Caco-2 (cell line): ENCODE measurements at places on chromosomes 2 and 18.

DNA sequence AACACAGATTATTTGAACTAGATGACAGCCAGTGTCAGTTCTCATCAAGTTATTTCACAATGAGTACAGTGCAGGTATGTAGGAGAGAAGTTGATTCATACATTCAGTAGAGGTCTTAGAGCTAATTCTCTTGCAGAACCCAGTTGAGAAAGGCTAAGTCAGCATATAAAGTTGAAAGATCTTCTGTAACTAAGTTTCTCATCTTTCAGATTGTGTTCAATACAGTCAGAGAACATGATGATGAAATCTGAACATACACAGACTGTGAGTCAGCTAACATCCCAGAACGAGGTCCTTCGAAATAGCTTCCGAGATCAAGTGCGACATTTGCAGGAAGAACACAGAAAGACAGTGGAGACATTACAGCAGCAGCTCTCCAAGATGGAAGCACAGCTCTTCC is 41.9 kb upstream of the LIMS1 start:
- peak; percentile 30 for DNase-seq

DNA sequence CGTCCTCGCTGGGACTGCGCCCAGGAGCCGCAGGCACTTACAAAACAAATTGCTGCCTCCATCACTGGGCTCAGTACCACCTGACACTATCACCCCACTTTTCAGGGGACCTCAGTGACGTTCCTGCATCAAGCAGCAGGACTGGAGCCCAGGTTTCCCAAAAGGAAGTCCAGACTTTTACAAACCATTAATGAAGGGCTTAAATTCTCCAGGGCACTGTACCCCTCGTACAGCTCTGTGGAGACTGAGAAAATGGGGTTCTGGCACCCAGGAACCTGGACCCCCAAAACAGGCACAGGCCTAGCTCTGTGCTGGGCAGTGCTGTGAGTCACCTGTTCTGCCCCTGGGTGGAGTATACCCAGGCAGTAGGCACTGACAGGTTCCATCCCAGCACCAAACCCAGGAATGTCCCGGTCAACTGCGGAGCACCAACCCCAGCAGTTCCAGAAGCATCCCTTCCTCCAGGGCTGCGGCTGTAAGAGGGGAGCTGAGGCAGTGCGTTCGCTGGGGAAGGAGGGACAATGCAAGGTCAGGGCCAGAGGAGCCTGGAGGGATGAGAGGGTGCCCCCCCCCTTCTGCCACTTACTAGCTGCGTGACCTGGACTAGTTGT is 24.6 kb upstream of the NOTO start:
- DNase-seq = no peak

DNA sequence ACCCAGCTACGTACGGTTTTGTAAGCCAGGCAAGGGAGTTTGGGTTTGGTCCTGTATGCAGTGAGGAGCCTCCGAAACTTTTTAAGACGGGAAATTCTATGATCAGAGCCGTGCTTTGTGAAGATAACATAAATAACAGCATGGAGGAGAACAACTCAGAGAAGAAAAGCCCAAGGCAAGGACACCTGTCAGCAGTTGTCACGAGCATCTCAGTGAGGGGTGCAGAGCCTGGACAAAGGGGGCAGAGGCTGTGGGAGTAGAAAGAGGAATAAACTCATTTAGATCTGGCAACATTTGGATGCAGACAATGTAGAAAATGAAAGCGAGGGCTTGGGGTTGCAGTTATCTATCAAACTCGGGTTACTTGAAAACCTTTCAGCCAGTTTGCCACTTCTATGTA is 64.5 kb downstream of the CAVIN2 start:
- DNase-seq = no peak

DNA sequence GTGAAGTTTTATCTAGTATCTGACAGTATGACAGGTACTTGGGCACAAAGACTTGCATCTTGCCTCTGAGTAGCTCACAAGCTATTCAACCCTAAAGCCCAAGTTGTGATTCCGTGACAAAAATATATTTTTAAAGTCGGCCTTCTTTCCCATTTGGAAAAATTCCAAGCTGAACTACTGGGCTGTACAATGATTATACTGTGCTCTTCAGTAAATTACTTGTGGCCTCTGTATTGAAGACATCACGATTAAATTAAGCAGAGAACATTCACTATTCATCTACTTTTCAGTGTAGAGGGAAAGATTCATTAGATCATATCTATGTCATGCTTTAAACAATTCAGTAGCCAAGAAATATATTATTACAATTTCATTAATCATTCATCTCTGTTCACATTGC is 282.2 kb downstream of the CDH2 start:
- no peak for DNase-seq

DNA sequence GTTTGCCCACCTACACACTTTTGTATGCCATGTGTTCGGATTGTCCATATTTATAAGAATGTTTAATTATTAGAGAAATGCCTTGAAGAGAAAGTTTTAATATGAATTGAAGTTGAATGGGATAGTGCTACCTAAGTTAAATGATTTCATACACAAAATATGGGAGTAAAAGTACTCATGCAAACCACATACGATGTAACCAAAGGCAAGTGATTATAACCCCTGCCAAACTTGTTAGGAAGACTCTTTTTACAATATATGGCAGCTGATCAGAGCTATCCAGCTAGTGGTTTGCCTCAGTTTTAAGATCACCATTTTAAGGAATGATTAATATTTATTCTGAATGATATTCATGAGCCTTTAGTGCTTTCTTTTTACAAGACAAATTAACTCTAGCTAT is 106.7 kb downstream of the MYO1B start:
- no peak for DNase-seq

- no peak for DNase-seq
Observed at GRCh38 chr18:58224425-58224750, 180.4 kb downstream of the NEDD4L start.

GRCh38 chr2:212195626-212196025 is 343.0 kb downstream of the ERBB4 start:
- DNase-seq = no peak

DNA sequence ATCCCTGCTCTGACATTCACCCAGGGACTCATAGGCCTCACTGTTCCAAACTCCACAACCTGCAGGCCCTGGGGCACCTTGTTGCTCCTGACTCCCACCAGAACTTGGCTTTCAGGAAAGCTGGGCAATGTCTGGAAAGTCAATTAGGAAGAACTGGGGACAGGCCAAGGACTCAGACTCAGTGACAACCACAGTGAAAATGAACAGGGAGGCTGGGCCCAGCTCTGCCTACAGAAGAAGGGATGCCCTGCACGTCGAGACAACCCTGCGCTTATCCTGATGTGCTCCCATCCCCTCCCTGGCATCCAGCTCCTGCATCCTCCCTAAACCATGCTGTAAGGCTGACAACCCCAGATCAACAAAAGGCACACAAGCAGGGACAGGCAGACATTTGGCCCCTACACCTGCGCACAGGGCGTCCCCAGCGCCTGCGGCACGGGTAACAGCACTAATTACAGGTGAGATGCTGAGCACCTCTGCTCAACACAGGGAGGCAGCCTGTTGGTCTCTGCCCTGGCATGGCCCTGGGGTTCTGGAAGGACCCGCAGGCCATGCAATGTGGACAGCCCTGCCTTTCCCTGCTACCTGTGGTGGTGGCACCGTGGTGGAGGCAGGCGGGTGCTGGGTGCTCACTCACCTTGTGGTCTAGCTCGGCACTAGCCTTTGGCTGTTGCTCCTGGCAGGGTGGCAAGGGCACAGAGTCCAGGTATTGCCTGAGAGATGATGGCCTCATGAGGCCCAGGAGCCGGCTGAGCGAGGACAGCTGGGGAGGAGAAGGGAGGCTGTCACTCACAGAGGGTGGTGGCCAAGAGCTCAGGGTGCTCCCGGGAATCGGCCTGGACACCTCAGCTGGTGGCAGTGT is 23.6 kb upstream of the SEMA4C start:
- DNase-seq = no peak

GRCh38 chr2:238703053-238703415 is 144.9 kb upstream of the TWIST2 start:
- DNase-seq = no peak

DNA sequence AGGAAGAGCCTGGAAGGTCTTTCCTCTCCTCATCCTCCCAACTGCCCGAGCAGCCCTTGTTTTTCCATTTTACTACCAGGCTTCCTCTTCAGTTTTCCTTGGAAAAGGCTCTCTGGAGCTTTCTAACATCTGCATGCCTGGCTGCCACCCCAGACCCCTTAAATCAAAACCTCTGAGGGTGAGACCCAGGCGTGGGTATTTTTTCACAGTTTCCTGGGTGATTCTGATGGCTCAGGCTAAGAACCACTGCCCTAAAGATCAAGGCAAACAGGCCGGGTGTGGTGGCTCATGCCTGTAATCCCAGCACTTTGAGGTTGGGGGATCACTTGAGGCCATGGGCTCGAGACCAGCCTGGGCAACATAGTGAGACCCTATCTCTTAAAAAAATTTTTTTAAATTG is 35.4 kb downstream of the EMILIN2 start:
- DNase-seq = no peak

DNA sequence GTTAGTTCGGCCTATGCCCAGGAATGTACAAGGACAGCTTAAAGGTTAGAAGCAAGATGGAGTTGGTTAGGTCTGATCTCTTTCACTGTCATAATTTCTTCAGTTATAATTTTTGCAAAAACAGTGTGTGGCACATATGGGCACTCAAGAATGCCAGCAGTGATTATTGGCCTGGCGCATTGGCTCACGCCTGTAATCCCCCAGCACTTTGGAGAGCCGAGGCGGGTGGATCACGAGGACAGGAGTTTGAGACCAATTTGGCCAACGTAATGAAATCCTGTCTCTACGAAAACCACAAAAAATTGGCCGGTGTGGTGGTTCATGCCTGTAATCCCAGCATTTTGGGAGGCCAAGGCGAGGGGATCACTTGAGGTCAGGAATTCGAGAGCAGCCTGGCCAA is 75.7 kb upstream of the MSH2 start:
- no peak for DNase-seq

DNA sequence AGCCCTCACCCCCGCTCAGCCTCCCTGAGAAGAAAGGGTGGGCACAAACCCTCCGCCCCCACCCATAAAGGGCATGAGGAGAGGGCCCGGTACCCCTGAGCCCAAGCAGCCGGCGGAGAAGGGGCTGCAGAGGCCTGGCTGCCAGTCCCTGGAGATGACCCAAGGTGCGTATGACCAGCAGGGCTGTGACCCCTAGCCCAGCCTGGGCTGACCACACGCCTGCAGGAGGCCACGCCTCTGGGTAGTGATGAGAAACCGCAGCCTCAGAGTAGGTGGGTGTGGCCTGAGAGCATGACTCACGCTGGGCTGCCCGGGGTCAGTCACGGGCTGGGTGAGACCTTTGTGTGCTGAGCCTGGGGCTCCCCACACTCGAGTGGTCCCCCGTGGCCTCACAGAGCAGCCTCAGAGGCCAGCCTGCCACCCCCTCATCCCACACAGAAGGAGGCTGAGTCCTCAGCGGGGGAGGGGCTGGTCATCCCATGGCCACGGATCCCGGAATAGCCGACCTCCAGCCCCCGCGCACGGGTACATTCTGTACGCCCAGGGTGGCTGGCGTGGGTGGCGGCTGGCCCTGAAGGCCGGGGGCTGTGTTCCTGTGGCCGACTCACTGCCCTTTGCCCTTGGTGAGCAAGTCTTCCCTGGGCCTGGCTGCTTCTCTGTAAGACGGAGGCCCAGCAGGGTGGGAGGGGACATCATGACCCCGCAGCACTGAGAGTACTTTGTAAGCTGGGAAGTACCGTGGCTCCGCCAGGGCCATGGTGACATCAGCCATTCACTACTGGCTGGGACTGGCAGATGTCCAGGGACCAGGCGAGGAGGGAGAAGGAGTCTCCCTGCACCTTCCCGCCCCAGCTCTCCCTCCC is 110.8 kb upstream of the OTOS start:
- DNase-seq = peak; percentile 84

GRCh38 chr2:60280238-60280637 is 273.2 kb downstream of the BCL11A start:
- no peak for DNase-seq

GRCh38 chr2:172288603-172289002 is 138.8 kb upstream of the ITGA6 start:
- DNase-seq = no peak

DNA sequence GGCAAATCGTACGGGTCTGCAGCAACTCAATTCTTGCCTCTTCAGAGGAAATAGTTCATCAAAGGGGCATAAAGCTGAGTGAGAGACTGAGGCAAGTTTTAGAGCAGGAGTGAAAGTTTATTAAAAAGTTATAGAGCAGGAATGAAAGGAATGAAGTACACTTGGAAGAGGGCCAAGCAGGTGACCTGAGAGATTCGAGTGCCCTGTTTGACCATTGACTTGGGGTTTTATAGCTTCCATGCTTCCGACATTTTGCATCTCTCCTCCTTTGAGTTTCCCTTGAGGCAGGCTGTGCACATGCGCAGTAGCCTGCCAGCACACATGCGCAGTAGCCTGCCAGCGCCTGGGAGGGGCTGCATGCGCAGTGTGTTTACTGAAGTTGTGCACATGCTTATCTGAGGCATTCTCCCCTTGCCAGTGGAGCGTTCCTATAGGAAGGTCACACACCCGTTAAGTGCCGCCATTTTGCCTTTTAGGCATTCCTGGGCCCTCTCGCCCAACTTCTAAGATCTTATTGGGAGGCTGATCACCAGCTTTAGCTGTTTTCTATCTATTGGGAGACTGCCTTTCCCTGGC is 265.5 kb upstream of the MGAT5 start:
- no peak for DNase-seq

DNA sequence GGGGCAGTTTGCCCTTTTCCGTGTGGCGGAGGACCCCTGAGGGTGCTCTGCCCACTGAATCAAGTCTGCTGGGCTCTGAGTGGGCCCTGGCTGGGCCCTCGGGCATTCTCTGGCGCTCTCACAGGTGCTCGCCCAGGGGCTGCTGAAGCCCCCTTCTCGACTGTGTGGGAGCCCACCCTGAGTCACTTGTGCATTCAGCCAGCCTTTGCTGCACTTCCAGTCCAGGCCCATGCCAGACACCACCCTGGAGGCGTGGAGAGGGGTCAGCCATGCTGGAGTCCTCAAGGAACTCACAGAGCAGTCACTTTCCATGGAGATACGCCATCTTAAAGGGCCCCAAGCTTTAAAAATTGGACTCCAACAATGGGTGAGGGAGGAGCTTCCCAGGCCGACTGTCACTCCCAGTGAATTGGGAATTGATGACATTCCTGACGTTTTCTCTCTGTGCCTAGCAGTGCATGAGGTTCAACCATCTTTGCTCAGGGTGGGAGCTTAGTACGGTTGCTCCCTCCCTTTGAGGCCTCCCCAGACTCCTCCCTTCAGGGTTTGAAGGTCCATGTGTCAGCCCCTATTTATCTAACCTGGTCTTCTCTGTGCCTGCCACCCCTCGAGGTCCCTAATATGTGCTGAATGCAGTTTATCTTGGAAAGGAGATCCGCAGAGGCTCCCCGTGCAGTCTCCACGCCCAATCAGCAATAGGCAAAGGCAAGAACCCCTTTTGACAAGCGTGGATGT is 71.8 kb upstream of the HS6ST1 start:
- peak; percentile 19 for DNase-seq

DNA sequence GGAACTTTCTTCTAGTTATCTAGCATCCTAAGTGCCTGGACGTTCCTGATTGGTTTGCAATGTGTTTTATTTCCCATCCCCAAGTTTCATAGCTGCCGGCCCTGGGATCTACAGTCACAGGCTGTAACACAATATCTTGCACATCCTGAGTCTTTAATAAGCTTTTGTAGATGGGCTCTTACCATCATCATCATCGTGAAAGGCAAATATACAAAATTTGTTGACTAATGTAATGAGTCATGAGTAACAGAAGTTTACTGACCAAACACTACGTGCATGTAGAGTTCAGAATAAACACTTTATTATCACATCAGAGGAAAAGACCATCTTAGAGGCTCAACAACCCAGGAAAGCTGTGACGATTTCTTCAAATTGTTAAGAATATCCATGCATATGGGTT is 8.1 kb upstream of the TYMS start:
- no peak for DNase-seq

- no peak for DNase-seq
Observed at GRCh38 chr2:208356846-208357574, 49.6 kb upstream of the PTH2R start.
